Omental fat pad (tissue), 4 donors: ENCODE measurements at places on chromosomes 3 and 15.

DNA sequence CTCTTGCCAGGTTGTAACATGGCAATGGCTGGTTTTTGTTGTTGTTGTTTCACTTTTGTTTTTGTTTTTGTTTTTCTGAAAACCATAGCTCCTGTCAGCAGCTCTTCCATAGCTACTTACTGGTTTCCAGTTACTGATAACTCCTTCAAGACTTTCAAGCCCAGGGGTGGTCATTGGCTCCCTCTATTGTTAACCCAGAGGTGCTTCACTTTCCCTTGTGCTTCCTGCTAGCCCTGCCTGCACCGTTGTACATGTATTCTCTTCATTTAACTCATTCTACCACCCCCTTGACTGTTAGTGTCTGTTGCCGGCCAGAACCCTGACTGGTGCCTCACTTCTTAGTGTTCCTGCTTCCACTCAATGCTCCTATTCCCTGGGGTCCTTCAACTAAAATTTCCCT, 4.2 kb upstream of the TRAT1 start:
- no peak for DNase-seq

GRCh38 chr3:48507256-48508061, 3.5 kb upstream of the SHISA5 start:
- DNase-seq: no peak

DNA sequence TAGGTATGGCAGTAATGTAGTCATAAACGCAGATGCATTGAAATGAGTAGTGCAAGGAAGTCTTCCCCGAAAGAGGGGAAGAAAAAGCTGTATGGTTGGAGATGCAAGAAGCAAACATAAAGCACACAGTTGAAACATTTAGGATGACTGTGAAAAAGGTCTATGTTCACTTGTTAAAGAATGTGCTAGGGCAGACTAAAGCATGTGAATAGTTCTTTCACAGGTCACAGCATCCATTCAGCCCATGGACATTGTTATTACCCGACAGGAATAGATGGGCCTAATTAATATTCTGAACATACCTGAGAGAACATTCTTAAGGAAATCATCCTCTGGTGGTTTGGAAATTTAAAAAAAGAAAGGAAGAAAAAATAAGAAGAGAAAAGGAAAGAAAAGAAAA, 595.2 kb downstream of the ZIC1 start:
- DNase-seq: no peak

DNA sequence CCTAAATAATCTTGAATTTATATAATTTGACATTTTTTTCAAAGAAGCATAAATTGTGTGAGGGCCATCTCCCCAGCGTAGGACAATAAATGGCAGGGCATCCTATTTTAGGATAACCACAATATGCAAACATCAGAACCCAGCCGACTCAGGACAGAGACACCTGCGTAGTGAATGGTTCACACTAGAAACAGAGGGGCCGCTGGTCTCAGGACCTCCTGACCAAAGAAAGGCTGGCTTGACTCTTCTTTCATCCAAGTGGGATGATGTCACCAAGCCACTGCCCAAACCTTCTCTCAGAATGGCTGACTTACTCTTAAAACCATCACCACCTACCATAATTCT, 162.1 kb downstream of the FOXP1 start:
- no peak for DNase-seq

DNA sequence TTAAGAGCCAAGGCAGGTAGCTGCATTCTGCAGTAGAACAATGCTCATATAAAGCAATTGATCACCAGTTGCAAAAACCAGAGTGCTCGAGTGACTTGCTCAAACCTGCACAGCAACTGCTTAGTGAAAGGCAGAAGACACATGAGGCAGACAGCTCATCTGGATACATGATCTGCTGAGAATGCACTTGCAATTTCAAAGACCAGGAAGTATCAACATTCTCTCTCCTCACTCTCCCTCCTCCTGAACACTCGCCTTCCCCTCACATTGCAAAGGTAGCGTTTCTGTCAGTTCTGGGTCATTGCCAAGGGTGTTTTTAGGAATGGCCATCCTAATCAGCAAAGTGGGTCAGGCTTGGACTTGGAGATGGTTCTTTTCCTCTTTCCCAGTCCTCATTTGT, 61.0 kb downstream of the BFSP2 start:
- DNase-seq: no peak

DNA sequence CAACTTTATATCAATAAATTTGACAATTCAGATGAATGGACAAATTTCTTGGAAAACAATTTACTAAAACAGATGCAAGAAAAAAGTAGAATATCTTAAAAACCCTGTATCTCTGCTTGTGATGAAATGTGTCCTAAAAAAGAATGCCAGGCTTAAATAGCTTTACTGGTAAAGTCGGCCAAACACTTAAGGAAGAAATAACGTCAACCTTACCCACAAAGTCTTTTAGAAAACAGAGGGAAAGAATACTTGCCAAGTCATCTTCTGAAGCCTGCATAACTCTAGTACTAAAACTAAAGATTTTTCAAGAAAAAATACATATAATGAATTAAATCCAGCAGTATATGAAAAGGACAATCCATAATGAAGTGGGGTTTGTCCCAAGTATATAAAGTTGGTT, 111.1 kb downstream of the RASA2 start:
- DNase-seq: no peak

DNA sequence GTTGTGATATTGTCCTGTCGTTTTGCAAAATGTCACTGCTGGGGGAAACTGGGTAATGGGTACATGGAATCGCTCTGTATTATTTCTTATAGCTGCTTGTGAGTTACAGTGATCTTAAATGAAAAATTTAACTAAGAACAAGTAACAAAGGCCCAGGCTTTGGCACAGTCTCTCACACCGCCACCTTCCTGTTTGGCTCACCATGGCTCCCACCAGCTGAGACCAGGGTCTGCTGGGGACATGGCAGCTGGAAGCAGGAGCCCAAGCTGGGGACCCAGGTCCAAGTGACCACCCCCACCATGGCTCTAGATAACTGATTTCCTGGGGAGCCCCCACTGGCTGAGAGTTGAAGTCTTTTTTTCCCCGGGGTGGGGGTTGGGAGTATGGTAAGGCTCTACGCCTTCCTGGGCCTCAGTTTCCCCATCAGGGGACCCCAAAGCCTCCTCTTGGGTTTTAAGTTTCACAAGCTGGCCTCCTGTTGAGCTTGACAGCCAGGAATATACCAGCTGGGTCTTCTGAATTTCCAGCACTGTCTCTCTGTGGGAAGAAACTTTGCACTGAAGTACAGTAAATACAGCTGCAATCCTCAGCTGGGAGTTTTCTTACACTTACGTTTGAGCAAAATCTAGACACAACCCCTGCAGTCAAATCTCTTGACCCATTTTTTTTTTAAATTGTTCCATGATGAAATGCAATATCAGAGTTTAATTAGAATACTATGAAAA, 26.1 kb downstream of the ABTB1 start:
- no peak for DNase-seq

DNA sequence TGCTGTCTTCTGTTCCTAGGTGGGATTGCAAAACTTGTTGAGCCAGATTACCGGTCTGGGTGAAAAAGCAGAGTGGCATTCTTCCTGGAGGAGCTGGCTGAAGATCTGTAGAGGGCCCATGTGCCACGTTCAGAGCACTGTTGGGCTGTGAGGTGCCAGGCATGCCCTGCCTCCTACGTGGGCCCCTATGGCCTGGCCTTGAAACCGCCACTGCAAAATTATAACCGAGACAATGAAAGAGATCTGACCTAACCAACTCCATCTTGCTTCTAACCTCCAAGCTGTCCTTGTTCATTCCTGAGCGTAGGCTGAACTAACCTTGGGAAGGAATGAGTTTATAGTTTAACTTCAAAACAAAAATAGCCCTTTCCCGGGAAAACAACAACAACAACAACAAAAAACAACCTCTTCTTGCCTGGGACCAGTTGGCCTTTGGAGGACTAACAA, 1.4 kb upstream of the ACAD9 start:
- no peak for DNase-seq

DNA sequence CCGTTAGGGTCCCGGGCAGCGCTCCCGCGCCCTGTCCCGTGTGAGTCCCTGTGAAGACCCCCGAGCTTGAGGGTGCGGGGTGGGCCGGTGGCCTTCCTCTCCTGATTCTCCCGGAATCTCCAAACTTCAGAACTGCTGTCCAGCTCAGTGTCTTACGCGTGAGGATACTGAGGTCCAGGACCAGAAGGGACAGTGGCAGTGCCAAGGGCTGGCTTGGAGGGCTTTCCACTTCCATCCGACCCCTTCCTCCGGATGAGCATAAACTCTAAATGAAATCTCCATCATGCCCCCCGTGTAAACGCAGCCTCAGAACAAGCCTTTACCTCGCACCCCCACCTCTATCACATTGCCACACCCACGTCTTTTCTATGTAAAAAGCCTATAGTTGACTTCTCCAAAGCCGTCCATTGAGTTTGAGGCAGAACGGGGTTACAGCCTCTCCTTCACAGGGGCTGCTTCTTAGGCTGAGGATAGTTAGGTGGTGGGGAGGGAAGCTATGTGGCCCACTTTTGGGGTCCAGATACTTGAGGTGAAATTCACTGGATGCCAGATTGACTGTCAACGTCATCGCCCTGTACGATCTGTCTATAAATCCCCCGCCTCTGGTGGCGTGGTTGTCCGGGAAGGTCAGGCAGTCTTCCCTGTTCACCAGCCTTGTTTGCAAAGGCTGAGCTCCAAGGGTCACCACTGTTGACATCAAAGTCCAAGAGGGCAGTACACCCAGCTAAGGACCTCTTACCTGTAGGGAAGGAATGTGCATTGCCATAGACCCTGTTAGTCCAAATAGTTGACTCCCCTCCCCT, 1.1 kb downstream of the EDEM1 start:
- no peak for DNase-seq

DNA sequence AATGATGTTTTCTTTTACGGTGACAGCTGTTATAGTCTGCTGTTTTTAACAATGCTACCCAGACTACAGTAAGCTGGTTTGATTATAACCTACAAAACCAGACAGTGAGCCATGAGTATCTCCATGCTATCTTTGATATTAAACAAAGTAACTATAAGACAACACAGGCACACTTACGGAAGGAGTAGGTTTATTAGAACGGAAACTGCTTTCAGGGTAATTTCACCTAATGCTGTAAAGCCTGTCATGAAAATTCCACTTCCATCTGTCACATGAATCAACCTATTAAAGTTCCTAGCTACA, 33.0 kb downstream of the VPS13C start:
- DNase-seq: no peak

DNA sequence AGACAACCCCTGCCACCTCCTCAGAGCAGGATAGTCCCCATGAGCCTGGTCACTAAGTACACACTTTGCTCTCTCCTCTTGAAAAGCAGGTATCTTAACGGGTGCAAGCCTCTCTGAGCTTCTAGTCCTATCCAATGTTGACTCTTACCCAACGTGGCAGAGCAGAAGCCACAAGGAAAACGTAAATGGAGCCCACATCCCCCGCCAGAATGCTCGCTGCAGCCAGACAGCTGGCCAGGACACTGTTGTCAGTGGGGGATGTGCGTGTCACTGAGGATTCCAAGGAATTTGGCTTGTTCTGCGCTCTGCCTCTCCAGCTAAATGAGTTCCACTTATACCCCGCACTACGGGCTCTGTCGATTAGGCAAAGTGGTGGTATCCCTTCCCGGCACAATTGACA, 67.8 kb upstream of the IGF1R start:
- no peak for DNase-seq

DNA sequence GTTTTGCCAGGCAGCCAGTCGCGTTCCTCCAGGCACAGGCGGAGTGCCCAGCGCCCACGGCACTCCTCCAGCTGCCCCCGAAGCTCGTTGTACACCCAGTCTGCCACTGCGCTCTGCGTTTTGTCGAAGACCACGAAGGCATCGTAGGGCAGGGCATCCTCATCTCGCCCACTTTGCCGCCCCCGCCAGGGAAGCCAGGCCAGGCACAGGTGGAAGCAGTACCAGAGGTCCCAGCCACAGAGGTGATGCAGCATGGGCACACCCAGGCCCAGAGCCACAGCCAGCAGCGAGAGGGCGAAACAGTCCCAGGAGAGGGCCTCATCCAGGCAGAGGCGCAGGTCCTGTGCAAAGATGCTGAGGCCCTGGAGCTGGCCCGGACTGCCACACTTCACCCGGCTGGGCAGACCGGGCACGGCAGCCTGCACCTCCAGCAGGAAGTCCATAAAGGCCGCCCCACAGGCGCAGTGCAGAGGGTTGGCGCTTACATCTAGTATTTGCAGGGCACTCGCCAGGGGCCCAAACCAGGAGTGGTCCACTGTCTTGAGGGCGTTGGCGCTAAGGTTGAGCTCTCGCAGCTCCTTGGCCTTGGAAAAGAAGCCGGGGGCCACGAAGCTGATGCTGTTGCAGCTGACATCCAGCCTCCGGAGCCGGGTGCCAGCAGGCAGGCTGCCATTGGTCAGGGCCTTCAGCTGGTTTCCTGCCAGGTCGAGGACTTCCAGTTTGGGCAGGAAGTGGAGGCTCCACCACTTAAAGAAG, 3.7 kb downstream of the TLR9 start:
- DNase-seq: no peak

DNA sequence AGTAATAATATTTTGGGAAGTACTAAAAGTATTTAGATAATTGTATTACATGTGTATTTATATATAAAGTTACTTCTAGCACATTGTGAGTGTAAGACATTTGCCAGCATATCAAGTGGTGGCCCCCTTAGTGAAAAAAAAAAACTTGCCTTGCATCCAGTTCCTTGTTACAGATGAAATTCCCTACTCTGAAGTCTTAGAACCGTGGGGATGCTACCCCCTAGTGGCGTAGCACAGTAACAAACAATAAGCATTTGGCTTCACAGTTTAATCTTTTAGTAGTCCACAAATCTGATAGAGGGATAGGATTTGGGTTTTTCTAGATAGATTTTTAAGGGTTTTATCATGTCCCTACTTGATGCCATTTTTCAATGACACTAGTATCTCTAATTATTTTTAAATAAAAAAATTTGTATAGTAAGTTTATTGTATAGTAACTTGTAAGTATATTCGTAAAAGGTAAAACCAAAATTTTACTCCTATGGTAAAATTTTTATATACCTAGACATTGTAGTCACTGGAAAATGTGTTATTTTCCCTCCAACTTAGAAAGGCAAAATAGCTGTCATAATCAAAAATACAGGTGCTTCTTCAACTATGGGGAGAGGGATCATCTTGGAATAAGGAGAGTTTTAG, 14.3 kb downstream of the SMC4 start:
- no peak for DNase-seq
